ENCODE measurements at places on chromosomes 5 and 9.

- DNase-seq: no peak
Measured at GRCh38 chr9:126148994-126149393, 177.6 kb upstream of the MVB12B start.

GRCh38 chr9:2962471-2963172, 118.7 kb upstream of the PUM3 start:
- DNase-seq: no peak

- no peak for DNase-seq
Measured at GRCh38 chr9:86809759-86810367, 137.4 kb downstream of the GAS1 start.

GRCh38 chr5:8700222-8700621, 831.3 kb downstream of the MTRR start:
- no peak for DNase-seq

DNA sequence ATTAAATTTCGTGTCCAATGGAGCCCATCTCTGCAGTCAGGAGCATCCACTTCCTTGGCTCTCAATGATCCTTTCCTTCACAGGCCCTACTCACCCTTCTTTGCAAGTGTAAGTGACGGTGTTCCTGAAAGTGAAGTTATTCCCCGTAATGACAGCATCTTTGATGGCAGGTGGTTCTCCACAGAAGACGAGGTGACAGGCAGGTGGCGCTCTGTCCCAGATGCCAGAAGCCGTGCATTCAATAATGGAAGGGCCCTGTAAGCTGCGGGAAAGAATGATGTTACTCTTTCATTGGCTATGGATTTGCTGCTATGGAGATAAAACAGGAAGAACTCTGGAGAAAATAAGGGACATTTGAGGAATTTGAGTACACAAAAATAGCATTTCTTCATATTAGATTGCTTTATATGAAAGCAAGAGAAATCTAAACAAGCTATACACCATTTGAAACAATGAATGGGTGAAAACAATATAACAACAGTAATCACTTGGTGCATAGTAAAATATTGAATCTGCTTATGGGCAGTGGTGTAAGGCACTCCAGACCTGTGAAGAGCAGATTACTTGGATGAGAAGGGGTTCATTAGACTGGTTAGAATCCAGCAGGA, 89.9 kb upstream of the TXNDC8 start:
- DNase-seq: peak; percentile 44

GRCh38 chr9:82668689-82669199, 394.2 kb downstream of the RASEF start:
- DNase-seq: no peak

- DNase-seq: no peak
Measured at GRCh38 chr9:76573905-76574760, 115.2 kb downstream of the GCNT1 start.

GRCh38 chr9:124473310-124473709, 23.1 kb downstream of the ADGRD2 start:
- no peak for DNase-seq

- DNase-seq: peak; percentile 62
Measured at GRCh38 chr5:104412649-104413240, 850.2 kb upstream of the NUDT12 start.

DNA sequence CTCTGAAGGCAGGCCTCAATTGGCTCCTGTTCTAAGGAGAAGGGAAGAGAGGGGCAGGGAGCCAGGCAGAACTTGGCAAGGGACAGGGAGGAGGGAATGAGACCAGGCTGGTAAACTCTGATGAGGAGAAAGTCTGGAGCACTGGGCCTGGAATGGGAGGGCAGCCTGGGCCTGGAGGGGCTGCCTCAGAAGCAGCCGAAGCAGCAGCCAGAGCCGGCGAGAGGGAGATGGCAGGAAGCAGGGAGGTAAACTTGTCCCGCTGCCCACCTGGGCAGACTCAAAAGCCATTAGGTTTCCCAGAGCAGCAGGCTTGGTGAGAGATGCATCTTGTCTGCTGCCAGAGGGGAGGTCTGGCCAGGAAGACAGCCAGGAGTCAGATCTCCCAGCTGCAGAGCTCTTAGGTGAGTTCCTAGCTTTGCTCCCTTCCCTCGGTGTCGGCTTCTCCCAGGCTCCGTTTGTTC, 37.0 kb upstream of the CRB2 start:
- no peak for DNase-seq

Data from ELF-1 (cell line).